ENCODE measurements at places on chromosomes 4 and X.

DNA sequence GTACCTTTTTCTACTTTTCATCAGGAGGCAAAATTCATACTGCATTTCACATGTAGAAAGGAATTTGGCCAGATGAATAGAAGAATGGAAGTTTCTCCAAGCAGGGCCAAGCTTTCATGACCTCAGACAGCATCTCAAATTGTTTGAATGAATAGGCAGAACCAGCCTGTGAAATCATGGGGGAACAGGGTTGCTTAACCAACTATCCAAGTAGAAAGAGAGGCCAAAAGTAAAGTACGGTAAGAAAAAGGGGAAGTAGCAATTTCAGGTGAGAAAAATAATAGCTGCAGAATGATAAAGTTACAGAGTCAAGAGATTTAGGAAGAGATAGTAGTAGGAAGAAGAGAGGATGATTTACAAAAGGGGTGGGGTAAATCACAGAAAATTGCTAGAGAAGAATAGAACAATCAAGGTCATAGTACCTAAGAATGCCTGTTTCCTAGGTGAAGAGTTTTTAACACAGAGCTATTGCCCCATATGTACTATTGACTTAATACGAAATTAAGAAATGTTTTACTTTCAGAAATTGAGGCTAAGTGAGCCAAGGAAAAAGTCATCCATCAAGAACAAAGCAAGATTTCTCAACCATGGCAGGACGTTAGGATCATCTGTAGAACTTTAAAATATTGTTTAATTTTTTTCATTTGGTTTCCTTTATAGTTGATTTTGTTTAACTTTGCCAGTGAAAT, 177.1 kb upstream of the TET2 start:
- no peak for DNase-seq

DNA sequence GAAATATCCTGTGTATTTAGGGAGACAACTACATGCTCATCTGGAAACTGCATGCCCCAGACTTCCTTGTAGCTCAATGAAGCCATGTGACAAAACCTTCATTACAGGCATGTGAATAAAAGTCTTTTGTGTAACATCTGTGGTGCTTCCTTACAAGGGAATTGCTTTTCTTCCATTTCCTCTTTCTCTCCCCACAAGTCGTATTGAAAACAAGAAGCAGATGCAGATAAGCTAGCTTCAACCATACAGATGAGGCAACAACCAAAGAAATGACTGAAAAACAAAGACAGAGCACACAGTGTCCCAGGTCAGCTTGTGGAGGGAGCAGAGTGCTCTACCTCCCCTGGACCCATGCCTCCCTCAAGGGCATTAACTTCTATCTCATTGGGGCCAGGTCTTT, 115.8 kb upstream of the INPP4B start:
- DNase-seq: no peak

DNA sequence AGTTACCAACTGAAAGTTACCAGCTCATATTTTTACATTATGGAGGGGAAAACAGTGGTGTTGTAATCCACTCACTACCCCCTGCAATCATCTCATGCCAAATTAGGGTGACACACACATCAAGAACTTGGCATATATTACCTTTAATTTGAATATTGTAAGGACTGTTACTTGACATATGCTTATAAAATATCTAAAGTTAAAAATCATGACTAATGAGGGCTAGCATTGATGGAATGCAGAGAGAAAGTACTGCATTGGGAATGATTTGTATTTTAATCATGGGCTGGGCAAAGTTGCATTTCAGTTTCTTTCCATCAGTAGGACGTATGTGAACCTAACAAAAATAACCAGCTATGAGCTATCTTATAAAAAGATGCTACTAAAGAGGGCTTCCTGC, 517.5 kb upstream of the GRIA3 start:
- no peak for DNase-seq

- DNase-seq: no peak
These were observed 667.6 kb downstream of the PCDH18 start for GRCh38 chr4:136864604-136865185.

DNA sequence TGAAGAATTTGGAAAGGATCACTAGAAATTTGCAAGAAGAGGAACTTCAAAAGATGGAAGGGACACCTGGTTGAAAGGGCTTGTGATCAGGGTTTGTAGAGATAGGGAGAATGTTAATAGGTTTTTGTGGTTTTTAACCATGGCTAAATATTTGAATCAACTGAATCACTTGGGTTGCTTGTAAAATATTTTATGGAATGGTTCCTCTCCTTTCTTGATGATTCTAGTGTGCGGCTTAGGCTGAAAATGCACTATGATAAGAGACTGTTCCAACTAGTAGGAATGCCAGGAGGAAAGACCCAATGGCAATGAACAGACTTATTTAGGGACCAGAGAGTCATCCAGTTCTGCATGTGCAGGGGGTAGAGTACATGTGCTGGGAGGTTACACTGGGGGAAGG, 408.2 kb downstream of the ARHGAP24 start:
- no peak for DNase-seq

GRCh38 chrX:45134315-45134731, 66.4 kb downstream of the DIPK2B start:
- DNase-seq: no peak

DNA sequence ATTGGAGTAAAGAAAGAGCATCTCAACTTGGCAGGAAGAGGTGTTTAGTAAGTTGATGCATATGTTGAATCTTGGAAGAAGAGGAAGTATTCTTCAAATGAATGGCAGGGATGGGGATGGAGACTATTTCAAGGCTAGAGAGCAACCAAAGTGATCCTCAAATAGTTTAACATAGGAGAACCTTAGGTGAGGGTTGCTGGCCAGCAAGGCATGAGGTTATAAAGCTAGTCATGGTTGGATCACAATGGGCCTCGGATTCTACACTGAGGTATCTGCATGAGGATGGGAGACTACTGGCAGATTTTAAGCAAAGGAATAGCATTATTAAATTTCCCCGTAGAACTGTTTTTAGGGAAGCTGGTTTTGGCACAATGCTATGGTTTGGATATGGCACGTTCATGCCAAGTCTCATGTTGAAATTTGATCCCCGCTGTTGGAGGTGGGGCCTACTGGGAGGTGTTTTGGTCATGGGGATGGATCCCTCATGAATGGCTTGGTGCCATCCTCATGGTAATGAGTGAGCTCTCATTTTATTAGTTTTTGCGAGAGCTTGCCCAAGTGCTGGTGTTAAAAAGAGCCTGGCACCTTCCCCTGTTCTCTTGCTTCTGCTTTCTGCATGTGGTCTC, 41.9 kb upstream of the ETNPPL start:
- DNase-seq: no peak

DNA sequence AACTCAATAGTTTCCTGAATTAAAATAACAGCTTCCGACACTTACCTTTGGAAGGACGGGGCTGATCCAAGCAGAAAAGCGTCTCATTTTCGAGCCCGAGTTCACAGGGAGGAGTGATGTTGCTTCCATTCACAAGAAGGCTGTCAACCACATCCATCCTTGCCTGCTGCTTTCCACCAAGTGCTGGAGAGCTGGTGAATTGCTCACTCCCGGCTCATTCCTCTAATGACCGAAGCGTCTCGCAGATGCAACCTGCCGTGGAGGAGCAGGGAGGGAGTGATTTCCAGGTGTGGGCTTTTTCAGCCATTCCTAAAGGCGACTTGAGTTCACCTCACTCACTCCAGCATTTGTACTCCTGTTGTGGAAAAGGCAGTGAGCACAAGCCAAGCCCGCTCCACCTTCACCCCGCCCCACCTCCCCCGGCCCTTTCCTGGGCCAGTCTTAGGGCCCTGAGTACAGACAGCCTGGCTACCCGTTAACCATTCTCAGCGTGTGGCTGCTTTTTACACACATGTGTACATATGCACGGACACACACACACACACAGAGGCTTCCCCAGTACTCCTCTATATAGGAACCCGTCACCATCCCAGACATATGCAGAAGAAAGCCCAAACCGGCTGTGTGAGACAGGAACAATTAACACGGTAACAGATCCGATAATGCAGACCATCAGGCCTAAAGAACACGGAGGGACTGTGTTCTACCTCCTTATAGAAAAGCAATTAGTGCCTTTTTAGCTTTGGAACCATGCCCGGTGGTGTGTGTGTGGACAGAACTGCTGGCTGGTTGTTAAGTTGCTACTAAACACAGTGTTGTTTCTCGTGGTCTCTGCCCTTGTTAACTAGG, at the start of gene CCKAR:
CCKAR (minus strand) TSS at position 374 of the 849 bp plus-strand sequence; CDS start at position 157, 217 bp downstream.
- no peak for DNase-seq

DNA sequence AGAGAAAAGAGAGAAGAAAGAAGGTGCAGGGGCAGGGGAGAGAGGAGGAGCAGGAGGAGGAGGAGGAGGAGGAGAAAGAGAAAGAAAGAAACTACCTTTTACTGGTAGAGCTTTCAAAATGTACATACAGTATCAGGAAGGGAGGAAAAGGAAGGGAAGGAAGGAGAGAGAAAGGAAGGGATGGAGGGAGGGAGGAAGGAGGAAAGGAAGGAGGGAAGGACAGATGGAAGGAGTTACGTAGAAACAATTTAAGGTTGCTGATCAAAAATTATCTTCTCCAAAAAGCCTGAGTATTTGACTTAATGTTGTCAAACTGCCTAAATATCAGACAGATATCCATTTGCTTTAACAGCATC, 13.4 kb downstream of the TBC1D9 start:
- no peak for DNase-seq

DNA sequence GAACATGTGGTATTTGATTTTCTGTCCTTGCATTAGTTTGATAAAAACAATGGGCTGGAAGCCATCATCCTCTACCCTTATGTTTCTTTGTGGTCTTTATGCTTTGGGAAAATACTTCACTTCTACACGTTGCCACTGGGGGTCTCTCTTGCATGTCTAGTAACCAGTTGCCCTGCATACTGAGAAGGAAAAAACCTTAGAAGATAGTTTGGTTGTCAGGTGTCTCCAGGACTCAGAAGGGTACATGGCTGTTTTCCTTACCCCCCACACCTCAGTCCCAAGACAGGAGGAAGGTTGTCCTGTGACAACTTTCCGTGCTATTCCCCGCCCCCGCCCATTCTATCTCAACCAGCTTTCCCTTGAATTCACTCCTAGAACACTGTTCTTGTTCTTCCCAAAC, 62.1 kb upstream of the LANCL3 start:
- no peak for DNase-seq

DNA sequence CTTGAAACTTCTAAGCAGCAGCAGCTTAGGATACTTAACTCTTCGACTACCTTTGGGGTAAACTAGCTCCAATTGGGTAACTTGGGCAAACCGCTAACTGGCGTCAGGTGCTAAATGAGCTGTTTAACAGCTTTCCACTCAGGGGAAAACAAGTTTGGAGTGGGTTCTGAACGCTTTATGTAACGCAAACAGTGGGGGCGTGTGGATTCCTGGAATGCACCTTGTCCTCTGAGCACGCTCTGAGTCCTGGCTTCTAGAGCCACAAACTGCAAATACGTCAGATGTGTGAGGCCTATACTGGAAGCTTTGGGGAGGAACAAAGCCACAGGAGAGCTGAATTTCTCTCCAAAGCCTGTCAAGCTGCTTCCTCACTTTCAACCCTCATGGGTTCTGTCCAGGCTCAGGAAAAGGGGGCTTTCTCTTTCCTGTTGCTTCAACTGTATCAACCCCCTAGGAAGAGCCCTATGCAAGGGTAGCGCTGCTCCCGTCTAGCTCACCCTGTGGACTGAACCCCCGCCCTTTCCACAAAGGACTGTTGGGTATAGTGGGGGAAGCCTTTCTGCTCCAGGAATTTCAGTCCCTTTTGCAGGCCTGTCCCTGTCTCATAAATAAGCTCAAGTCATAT, 4.5 kb upstream of the WDR1 start:
- DNase-seq: no peak

DNA sequence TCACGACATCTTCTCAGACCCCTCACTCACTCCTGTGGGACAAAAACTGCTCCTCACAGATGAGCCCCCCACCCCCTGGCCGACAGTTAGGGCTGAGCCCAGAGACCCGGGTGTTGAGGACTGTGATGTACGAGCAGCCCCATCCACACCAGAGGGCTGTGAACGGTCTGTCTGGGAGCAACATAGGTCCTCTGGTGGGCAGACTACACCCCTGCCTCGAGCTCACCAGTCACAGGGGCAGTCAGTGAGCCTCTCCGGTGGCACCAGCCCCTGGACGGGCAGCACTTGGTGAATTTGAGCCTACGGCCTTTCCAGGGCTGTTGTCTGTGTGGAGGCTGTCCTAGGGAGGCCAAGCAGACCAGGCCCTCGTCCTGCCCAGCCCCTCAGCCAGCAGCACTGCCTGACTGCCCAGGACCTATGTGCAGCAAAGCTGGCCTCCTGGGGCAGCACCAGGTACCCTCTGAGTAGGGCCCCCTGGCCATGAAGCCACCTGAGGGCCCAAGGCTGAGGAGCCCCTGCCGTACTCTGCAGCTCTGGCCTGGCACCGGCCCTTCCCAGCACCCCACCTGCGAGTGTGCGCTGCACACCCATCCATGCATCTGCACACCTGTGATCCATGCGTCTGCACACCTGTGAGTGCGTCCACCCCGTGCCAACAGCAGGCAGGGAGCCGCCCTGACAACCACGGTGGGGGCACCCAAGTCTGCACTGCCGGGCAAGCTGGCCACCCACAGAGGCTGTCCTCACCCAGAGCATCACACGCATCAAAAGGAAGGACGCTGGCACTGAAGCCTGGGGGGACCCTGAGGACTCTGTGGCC, 111.6 kb upstream of the NKX1-1 start:
- DNase-seq: no peak

DNA sequence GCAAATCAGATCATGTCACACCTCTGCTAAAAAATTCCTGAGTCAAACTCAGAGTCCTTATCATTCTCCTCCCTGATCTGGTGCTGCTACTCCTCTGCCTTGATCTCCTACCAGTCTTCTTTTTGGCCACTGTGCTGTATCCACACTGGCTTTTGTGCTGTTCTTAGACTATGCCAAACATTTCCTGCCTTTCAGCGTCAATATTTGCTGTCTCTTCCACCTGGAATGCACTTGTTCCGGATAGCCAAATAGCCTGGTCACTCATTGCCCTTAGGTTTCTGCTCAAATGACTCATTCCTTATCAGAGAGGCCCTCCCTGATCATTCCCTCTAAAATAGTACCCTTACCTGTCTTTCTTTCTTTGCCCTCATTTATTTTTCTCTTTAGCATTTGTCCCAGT, 24.4 kb upstream of the RP2 start:
- no peak for DNase-seq

DNA sequence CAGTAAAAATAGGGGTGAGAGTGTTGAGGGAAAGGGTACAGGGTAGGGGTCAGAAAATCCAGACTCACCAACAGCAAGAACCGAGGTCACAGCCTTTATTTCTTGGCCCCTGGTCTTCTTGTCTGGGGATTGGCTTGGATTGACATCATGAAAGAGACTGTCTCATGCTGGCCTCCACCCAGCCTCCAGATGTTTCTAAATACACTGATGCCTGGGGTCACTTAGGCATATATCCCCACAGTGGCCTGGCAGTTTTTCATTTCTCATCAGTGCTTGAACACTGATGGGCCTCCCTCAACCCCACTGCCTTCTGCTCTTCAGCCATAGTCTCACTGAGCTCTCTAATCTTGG, 173.9 kb downstream of the RTL9 start:
- DNase-seq: no peak

Data from effector memory CD4-positive, alpha-beta T cell (primary cell).